ENCODE measurements at places on chromosomes 1 and 21. TPM values are rescaled to one million over a fixed set of nuclear protein-coding genes. Genes with fewer than 3 reads are reported as not detected.

The NUP210L gene
- polyA plus RNA-seq: not detected

DNA sequence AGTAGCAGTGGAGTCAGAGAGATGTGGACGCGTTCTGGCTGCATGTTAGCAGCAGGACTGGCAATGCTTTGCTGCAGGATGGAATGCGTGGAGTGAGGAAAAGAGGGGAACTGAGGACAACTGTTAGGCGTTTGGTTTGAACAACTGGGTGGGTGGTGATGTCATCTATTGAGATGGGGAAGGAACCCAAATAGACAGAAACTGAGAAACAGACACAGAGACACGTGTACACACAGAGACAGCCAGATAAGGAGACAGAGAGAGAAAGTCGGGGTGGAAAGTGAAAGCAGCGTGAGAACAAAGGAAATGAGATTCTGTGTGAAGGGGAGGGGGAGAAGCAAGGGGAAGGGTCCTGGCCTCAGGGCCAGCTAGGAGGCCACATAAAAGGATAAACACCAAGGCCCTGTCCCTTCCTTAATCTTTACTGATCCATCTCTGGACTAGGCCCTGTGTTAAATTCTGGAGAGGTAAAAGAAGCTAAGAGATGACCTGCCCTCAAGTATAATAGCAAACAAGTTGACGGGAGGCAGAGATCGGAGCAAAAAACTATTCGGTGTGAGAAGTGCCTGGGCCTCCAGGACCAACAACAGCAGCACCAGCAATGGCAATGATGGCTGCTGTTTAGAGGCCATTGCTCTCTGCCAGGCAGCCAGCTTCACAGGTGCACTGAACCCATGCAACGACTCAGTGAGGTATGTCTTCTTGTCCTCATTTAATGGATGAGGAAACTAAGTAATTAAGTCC, 31.6 kb downstream of the VWA5B1 start:
- DNase-seq: no peak

DNA sequence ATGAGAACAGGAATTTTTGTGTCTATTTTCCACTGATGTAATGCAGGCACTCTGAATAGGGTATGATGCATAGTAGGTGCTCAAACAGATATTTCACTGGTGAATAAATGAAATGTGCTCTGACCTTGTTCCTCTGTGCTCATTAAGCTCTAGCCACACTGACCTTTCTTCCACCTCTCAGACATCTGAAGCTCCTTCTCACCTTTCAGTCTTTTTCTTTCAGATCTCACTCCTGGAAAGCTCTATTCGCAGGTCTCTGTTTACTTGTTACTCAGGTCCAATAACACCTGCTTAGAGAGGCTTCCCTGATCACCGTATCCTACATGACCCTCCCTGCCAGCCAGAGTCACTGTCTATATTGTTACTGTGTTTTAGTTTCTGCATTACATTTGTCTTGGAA, 59.2 kb upstream of the IVNS1ABP start:
- DNase-seq: no peak

- no peak for DNase-seq
Observed at GRCh38 chr1:171716616-171717015, 25.2 kb downstream of the VAMP4 start.

DNA sequence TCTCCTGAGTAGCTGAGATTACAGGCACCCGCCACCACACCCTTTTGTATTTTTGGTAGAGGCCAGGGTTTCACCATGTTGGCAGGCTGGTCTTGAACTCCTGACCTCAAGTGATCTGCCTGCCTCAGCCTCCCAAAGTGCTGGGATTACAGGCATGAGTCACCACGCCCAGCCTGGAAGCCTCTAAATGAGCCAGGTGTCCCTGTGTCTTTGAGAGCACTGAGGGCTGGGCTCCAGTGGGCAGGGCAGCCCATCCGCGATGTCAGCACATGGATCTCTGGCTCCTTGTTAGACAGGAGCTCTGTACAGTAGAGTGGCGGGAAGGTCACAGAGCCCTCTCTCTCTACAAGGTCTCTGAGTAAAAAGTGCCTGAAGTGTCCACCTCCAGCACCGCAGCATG, 124.3 kb downstream of the PGBD5 start:
- no peak for DNase-seq

Measured in BJ (cell line).